ENCODE measurements at places on chromosomes 16 and 17.

GRCh38 chr16:2825049-2825742 lies 4.9 kb upstream of the ZG16B start:
- DNase-seq, result no peak

GRCh38 chr16:9115277-9115676 lies 23.8 kb downstream of the HAPSTR1 start:
- DNase-seq, result no peak

- no peak for DNase-seq
These were observed 127.5 kb downstream of the ZNF778 start for GRCh38 chr16:89344846-89345611.

DNA sequence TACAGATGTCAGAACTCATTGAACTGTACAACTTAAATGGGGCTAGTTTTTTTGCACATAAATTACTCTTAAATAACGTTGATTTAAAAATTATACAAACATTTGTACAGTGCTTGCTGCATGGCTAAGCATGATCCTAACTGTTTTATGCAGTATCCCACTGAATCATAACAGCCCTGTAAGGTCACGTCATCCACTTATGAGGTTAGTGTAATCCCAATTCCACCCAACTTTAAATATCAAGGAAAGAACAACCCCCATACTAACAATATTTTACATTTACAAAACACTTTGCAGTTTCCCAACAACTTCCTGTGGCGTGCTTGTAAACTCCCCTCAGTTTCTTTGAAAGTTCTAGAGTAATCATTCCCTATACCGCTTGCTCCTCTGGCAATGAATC lies 190.1 kb upstream of the SALL1 start:
- no peak for DNase-seq

DNA sequence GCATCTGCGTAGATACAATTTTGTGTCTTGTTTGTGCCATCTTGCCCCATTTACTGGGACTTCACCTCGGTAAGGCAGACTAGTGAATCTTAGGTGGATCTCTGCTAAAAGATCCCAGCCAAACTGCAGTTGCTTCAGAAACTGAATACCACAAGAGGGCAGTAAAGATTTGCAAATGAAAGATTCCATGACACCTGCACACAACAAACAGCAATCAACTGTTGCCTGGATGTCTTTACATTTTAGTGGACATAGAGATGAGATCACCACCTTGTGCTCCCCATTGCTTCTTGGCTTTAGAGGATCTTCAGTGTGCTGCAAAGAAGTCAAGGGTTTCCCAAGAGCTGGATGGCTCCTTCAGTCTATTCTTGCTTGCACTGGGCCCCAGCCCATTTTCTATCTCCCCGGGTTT lies 119.2 kb upstream of the CACNG5 start:
- no peak for DNase-seq

DNA sequence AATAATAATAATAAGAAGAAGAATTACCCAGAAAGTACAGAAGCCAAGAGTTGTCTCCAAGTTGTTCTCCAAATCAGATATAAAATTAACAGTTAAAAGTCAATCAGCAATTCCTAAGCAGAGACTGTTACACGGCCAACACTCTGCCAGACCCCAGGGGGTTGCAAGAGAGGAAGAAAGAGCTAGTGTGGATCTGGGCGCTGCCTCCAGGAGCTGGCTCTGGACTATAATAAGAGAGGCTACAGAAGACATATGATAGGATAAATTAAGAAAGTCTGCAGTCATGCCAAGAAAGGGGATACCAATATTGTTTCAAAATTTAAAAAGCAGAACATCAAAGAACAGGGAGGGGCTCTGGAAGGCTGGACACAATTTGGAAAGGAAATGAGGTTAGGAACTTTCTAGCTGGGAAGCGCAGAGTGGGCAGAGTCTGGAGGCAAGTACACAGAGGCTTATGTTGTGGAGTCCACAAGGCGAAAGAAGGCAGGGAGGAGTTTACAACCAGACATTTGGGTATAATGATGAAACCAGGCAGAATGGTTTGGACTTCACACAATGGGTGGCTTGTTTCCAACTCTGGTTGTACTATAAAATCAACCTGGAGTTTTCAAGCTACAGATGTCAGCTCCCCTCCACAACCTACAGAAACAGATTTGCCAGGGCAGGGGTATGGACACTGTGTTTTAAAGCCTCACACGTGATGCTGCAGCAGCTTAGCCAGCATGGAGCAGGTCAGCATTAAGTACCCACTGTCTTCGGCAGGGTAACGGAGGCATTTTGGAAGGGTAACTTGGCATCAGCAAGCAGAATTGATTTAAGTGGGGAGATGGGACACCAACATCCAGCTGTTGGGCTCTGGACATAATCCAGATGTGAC lies 49.4 kb downstream of the SLC39A11 start:
- DNase-seq, result no peak

- DNase-seq, result no peak
These were observed 68.4 kb upstream of the NACA2 start for GRCh38 chr17:61659437-61659836.

- DNase-seq, result no peak
These were observed 8.7 kb upstream of the PRPF8 start for GRCh38 chr17:1693339-1693738.

GRCh38 chr17:44792276-44792675 lies 33.5 kb downstream of the ADAM11 start:
- no peak for DNase-seq

- DNase-seq, result no peak
These were observed 284.1 kb upstream of the TNRC6C start for GRCh38 chr17:77674358-77674757.

DNA sequence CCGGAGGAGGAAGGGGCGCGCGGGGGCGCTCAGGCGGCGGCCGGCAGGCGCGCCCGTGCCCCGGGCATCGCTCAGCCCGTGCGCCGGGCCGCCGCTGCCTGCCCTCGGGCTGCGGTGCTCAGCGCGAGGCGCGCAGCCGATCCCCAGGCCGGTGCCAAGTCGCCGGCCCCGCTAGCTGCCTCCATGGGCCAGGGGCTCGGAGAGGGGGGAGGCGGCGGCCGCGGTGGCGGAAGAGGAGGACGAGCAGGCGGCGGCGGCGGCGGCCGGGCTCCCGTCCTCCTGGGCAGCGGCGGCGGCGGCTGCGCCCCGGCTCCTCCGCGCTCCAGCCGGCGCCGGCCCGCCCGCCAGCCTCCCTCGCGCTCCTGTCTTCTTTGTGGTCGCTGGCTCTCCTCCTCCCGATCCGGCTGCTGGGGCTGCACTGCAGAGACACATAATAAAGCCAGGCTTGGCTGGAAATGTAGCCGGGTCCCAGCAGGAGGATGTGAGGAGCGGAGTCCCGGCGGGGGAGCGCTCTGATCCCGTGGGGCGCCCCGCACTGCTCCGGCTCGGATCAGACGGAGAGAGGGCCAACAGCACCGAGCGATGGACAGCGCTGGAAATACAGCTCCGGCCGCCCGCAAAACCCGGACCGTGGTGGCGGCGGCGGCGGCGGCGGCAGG lies 889 bp upstream of the ZNF423 start:
- peak; percentile 84 for DNase-seq

DNA sequence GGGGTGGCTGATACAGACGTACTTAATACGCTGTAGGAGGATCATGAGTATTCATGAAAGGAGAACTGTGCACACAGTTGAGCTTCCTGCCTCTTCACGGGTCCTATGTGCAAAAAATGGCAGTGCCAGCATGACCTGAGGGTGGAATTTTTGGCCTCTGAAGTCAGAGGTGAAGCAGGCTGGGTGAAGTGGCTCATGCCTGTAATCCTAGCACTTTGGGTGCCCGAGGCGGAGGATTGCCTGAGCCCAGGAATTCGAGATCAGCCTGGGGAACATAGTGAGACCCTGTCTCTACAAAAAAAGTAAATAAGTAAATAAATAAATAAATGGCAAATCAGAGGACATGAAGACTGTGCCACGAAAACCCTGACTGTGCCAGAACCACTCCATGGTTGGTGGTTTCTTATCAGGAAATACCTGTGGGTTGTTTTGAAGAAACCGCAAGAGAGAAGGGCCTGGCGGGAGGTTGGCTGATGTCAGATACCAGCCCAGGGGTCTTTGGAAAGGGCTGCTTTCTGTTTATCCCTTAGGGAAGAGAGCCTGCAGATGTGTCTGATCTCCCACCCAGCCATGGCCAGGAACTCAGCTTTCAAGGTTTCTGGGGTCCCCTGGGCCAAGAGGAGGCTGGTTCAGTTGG lies 3.4 kb downstream of the ASPSCR1 start:
- no peak for DNase-seq

DNA sequence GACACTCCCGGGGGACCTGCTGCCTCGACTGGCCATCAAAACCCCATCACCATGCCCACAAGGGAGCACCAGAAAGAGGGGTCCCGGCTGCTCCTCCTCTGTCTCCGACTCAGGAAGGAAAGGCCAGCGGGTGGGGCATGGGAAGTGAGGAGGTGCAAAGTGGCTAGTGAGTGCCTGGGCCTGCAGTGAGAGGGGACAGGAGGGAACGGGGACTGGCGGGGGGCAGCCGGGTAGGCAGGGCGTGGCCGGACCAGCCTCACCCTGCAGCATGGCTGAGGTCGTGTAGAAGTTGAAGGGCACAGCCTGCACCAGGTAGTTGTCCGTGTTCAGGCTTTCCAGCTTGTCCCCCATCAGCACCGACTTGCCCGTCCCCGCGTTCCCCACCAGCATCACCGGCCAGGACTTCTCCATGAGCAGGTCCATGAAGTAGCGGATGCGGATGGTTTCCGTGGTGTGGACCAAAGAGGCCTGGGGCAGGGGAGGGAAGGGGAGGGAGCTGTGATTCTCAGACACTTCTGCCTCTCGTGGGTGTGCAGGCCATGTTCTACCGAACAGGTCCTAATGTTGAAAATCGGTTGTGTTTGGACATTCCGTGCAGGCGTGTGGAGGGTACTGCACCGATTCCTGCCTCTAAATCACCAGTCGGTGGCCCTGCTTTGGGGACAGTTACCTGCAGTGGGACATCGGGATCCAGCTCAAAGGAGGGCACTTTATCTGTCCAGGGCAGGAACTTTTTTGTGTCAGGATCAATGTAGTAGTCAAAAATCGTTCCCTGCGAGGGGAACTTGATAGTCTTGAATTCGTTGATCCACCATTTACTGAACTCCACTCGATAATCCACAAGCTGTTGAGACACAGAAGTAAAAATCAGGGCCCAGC lies 91.7 kb downstream of the DNAH17 start:
- no peak for DNase-seq

- no peak for DNase-seq
These were observed 995 bp upstream of the JMJD8 start for GRCh38 chr16:684961-685696.

DNA sequence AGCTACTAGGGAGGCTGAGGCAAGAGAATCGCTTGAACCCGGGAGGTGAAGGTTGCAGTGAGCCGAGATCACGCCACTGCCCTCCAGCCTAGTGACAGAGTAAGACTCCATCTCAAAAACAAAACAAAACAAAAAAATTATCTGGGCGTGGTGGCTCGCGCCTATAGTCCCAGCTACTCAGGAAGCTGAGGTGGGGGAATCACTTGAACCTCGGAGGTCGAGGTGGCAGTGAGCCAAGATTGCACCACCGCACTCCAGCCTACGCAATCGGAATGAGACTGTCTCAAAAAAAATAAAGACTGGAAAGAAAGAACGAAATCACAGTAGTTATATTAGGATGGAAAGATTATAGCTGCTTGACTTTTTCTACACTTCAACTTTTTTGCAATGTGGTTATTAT lies 18.9 kb downstream of the COG1 start:
- no peak for DNase-seq

DNA sequence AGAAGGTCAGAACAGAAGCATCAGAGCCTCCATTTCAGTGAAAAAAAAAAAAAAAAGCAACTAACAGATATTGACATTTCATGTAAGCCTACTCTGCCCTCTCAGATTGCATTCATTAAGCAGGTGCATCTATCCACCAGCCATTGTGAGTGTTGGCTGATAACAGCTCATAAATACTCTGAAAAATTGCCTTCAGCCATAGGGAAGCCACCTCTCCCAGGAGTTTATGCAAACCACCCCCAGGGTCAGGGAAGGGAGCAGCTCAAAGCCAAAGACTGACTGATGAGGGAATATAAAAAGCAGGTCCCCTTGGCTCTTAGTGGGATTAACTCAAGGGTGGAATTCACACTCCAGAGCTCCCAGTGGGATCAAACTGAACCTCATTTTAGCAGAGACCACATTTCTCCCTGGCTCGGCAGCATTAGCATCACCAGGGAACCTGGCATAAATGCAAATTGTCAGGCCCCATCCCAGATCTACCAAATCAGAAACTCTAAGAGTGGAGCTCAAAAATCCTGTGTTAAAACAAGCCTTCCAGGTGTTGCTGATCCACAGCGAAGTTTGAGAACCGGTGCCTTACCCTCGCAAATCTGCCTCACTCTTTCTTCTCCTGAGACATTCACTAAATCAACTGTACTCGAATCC lies 14.2 kb downstream of the APOH start:
- no peak for DNase-seq

GRCh38 chr17:32933881-32934280 lies 5.9 kb downstream of the TMEM98 start:
- no peak for DNase-seq

DNA sequence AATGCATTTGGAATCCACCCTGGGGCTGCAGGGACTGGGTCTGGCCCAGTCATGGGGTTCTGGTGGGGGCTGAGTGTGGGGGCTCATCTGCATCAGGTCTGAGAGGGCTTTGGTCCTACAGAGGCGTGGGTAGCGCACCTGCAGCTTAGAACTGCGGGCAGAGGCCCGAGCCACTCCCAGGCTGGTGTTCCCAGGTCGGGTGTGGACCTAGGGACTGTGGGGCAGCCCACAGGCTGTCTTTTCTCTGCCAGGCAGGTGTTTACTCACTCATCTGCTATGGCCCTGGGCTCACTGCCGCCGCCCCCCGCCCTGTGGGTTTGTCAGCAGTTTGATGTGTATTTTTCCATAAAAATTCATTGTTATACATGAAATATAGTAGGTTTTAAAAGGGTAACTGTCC lies 27.0 kb upstream of the DOC2B start:
- no peak for DNase-seq

DNA sequence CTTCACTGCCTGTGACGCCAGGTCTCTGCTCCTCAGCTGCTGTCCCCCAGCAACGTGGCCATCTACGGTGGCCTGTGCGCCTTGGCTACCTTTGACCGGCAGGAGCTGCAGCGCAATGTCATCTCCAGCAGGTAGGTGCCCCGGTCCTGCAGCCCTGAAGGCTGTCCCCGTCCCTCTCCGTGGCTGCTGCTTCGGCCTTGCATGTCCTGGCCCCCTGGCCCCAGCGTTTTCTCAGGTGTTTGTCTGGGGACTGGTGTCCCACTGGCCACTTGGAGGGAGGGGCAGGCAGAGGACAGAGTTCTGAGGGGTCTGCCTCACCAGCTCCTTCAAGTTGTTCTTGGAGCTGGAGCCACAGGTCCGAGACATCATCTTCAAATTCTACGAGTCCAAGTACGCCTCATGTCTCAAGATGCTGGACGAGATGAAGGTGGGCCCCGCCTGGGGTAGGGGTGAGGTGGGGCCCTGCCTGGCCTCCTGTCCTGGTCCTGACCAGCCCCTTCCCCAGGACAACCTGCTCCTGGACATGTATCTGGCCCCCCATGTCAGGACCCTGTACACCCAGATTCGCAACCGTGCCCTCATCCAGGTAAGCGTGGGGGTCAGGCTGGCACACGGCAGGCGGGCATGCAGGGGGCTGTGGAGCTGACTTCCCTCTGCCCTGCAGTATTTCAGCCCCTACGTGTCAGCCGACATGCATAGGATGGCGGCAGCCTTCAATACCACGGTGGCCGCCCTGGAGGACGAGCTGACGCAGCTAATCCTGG lies 4.4 kb downstream of the GPS1 start:
- DNase-seq, result no peak

Data from gastrocnemius medialis (tissue), 4 donors.